H54 (cell line): ENCODE measurements at places on chromosomes 11 and 22.

DNA sequence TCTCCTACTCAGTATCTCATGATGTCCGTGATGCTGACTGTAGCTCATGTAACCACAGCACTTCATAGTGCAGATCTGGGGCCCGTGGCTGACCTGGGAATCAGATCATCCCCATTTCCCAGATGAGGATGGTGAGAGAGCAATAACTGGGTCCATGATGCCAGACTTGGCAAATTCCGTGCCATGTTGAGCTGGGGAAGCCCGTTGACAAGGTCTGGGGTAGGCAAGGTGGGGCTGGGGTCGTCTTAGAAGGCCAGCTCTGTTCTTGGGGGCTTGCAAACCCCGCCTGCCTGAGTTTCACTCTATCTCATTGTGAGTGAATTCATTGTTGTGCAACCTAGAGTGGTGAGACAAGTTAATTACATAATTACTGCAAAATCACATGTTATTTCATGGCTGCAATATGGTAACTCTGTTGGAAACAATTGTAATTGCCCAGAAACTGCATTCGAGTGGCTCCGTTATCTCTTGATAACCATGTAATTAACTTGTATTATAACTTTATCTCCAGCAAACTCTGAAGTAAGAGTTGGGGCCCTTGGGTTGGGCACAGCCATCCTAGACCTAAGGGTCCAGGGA, 41.7 kb downstream of the LMO1 start:
- no peak for DNase-seq

GRCh38 chr11:121318848-121319834, 26.6 kb downstream of the SC5D start:
- DNase-seq = no peak

DNA sequence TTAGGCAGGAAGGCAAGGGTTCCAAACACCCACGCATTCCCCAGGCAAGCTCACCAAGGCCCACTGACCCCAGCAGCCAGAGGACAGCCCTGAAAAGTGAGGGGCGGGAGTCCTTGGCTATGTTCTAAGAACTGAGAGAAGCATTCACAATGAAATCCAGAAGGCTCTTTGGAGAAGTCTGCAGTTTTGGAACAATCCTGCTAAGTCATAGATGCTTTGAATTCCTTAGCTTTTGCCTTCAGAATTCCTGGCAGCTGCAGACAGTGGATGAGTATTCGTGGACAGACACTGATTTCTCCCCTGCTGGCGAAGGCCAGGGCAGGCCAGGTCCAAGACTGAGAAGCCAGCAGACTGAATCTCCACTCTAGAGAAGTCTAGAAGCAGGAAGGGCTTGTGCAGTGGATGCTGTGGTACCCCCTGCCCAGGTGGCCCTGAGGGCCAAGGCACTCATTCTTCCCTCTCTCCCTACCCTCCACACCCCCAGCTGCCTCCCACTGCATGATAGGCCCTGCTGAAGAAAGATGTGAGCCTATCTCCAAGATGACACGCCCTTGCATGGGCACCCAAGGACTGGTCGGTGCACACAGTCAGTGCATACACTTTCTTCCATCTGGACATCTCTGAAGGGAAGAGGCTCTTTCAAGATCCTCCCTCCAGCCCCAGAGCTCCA, 133.2 kb upstream of the TEAD1 start:
- DNase-seq = peak; percentile 73

DNA sequence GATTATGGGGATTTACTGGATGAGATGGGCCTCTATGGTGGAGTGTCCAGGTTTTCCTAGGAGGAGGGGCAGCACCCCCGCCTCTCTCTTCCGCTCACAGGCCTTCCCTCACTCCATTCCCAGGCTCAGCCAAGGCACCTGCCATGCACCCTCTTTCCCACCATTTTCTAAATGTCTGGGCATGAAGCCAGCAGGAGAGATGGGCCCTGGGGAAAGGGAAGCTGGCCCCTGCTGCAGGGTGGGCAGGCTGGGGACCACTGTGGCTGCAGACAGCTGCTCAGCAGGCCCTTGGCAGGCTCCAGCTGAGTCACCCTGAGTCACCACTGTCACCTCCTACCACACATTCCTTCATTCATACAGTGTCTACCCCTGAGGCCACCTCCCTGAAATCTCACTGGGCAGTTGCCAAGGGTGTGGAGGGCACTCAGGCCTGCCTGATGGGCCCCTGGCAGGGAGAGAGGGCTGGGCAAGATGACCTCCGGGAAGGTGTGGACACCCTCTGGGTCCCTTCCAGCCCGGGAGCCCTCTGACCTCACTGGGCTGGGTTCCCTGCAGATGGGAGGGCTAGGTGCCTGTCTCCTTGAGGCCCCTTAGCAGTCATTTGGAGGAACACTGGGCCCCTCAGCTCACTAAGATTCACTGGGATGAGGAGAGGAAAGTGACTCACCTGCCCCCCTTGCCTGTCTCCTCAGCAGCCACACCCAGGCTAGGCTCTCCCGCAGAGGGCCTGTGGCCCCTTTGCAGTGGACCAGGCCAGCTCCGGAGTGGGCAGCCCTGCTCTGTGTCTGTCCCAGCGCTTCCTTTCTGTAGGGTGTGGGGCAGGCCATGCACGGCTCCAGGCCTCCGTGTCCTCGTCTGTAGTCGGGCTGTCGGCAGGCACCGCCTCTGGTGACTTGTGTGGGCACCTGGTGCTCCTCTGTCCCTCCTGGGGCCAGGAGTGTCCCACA, 7.8 kb downstream of the MYEOV start:
- peak; percentile 92 for DNase-seq

GRCh38 chr11:79227767-79228755, 212.8 kb downstream of the TENM4 start:
- DNase-seq = no peak

- DNase-seq = peak; percentile 17
Observed at GRCh38 chr11:10623797-10624761, 55.6 kb upstream of the LYVE1 start.

DNA sequence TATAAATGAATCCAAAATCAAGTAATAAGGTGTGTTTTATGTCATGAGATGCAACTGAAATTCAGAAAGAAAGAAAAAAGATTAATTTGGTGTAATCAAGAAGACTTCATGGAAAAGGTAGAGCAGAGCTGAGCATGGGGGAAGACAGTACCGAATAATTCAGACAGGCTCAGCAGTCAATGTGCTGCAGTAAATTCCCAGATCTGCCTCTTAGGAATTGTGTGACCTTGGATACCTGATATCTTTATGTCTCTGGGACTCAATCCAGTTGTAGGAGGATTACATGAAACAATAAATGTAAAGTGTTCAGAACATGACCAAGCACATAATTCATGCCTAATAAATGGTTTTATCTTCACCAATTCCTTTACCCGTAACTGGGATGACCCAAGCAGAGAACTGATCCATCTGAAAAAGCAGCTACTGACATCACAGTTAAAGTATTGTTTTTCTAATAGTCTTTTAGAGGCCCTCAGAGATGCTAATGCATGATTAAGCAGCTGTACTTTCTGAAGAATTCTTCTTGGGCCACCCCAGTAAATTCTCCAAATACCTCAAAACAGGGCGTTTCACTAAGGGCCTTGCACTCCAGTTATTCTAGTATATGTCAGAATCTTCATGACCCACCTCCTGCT, 7.8 kb downstream of the MS4A12 start:
- no peak for DNase-seq

GRCh38 chr11:133907841-133908241, 48.9 kb downstream of the IGSF9B start:
- DNase-seq = no peak

DNA sequence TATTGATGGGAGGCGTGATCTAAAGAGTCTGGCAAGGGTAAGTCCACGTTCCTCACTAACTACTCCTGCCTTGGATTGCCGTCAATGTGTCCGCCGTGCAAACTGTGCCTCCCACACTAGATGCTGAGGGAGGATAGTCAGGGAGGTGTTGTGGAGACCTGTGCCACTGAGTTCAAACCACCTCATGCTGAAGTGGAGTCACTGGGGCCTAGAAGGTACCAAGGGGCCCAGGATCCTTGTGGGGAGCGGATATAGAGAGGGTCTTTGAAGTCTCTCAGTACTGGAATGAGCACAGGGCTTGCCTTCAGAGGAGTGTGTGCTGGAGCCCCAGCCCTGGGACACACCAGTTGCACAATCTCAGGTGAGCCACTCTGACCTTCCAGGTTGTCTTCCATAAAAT, 27.1 kb upstream of the TMPRSS4 start:
- DNase-seq = no peak

- no peak for DNase-seq
Observed at GRCh38 chr22:45807156-45807915, 135.7 kb downstream of the ATXN10 start.

GRCh38 chr11:78345450-78345849, 72.2 kb downstream of the GAB2 start:
- no peak for DNase-seq

- peak; percentile 30 for DNase-seq
Observed at GRCh38 chr11:129960216-129961214, 42.1 kb downstream of the PRDM10 start.

GRCh38 chr22:42937164-42937843, 77.6 kb downstream of the PACSIN2 start:
- peak; percentile 57 for DNase-seq

- no peak for DNase-seq
Observed at GRCh38 chr22:41243361-41243760, 2.6 kb upstream of the CHADL start.

DNA sequence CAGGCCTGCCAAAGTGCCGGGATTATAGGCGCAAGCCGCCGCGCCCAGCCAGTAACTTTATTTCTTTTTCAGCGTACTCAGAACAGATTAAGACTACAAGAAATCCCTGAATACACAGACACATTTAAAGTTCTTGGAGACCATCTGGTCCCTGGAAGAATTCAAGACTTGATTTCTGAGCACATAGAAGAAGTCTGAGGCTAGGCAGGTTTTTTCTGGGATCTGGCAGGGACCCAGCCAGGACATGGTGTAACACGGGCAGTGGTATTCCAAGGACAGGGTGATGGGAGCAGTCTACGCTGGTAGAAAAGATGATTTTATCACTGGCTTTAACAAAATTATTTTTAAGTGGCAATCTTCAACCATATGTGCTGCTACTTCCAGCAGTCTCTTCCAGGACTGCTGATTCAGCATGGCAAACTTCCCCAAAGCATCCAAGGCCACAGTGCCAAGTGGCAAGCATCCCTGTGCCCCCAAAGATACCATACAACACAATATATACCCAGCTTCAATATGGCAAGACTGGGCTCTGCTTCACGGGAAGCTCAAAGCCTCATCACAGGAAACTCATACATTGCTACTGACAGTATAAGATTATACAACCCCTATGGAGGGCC, 105.2 kb upstream of the OR5AK2 start:
- DNase-seq = no peak

DNA sequence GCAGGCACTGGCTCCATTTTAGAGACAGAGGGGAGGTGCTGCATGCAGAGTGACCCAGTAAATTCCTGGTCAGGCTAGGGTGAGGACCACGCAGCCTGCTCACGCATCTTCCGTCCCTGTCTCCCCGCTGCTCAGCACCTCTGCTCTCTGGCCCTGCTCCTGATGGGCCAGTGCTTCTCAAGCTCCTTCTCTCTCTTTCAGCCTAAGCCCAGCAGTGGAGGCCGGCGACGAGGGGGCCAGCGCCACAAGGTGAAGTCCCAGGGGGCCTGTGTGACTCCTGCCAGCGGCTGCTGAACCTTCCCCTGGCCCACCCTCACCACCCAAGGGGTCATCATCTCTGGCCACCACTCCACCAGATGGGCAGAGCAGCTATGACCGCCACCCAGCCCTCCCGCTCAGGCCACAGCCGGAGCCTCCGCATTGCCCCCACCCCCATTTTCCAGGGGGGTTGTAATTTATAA, 24.7 kb downstream of the GTPBP1 start:
- no peak for DNase-seq

GRCh38 chr22:31922534-31922933, 21.8 kb upstream of the YWHAH start:
- no peak for DNase-seq

- no peak for DNase-seq
Observed at GRCh38 chr11:58060535-58060934, 29.8 kb downstream of the OR6Q1 start.

DNA sequence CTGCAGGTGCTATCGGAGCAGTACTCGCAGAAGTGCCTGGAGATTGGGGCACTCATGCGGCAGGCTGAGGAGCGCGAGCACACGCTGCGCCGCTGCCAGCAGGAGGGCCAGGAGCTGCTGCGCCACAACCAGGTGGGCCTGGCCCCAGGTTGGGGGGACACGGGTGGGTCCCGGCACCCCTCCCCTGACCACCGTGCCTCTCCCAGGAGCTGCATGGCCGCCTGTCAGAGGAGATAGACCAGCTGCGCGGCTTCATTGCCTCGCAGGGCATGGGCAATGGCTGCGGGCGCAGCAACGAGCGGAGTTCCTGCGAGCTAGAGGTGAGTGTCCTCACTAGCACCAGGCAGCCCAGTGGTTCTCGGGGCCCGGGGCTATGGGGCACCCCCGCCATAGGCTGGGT, 38.7 kb upstream of the GCAT start:
- no peak for DNase-seq

DNA sequence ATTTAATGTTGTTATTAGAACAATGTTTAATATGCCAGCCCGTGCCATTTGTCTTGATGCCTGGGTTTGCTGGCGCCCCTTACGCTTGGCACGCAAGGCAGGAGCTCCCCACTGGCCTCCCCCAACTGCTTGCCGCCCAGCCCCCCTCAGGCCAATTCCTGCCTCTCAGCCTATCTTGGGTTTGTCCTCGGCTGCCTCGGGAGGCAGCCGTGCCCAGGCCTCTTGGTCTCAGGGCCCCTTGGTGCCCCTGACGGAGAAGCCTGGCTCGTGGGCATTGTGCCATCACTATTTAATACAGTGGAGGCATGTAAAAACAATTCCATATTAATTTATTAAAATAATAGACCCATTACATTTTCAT, 119.8 kb downstream of the KCNQ1OT1 start:
- DNase-seq = no peak

GRCh38 chr11:94776351-94777321, 8.5 kb downstream of the AMOTL1 start:
- DNase-seq = no peak

DNA sequence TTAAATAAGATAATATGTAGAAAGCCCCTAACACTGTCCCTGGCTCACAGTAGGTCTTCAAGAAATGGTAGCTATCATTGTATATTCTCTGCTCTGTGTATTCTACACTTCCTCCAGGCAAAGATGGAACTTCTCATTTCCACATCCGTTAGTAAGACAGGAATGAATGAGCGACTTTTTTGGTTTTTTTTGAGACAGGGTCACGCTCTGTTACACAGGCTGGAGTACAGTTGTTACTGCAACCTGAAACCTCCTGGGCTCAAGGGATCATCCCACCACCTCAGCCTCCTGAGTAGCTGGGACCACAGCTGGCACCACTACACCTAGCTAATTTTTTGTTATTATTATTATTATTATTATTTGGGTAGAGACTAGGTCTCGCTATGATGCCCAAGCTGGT, 2.3 kb upstream of the CLPB start:
- no peak for DNase-seq

DNA sequence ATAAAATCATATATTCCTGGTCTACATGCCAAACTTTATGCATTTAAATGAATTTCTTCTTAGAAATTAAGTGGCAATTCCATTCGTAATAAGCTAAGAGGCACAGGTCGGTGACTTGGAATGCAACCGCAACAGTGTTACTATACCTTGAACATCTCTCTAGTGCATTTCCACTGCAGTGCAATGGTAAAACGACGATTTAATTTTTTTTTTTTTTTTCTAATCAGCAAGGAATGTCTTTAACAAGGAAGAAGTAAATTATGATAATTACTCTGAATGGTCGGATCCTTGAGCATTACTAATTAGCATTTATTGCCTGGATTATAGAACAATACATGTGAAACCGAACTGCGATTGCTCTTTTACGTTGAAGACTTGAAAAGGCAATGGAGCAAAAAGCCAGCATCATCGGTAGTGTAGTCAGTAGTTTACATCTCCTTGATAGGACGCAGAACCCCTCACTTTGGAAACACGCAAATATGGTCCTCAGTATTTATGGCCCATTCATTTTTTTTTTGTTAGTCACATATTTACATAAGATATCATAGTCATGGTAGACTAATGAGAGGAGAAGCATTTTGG, 20.2 kb downstream of the BLID start:
- no peak for DNase-seq
